ENCODE measurements at places on chromosomes 4 and X.

GRCh38 chr4:83009529-83009928, 1.1 kb downstream of the LIN54 start:
- DNase-seq = no peak

DNA sequence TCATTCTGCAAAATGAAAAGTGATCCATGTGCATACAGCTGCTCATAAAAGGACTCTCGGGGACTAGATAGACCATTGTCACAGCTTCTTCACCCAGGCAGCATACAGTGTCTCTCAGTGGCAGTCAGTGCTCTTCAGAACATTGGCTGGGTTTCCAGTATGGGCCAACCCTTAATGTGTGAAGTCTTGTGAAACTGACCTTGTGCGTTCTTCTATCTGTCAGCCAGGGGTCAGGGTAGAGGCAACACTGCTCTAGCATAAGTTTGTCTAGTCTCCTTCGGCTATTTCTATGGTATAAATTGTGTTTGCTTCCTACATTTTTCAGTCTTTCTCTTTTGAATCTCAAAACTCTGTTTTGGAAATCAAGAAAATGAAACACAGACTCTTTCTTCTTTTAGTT, 37.0 kb upstream of the SMIM31 start:
- no peak for DNase-seq

DNA sequence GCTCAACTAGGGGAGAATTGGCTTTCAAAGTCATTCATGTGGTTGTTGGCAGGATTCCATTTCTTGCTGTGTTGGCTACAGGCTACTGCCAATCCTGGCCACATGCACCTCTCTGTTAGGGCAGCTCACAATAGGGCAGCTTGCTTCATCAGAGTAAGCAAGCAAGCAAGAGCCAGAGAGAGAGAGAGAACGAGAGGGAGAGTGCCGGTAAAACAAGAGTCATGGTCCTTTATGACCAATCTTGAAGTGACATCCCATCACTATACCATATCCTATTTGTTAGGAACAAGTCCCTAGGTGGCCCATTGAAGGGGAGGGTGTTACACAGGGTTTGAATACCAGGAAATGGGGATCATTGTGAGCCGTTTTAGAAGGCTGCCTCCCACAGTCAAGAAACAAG, 33.0 kb upstream of the TLR2 start:
- DNase-seq = no peak

GRCh38 chr4:76296286-76296820, 10.2 kb upstream of the STBD1 start:
- no peak for DNase-seq

GRCh38 chrX:73987166-73987565, 316.8 kb upstream of the ZCCHC13 start:
- DNase-seq = no peak

GRCh38 chr4:133865612-133866327, 335.8 kb downstream of the PABPC4L start:
- DNase-seq = no peak

- DNase-seq = no peak
Observed at GRCh38 chr4:87354168-87355102, 31.8 kb upstream of the HSD17B13 start.

Measured in germinal center (tissue), 1 donor.